Aorta (tissue), 5 donors: ENCODE measurements at places on chromosomes 7 and 10. TPM values are rescaled to one million over a fixed set of nuclear protein-coding genes. Genes with fewer than 3 reads are reported as not detected.
A peak's percentile ranks its signal among the peaks of the same experiment; 100 is the strongest.

Gene SPDYE16
- total RNA-seq = 0.16 TPM

Gene COL1A2
- total RNA-seq = 844 TPM

Gene ZNF438
- total RNA-seq = 11.6 TPM

Gene PTPRZ1
- total RNA-seq = 2.2 TPM

Gene ABLIM1
- total RNA-seq = 55.8 TPM

Gene PRF1
- total RNA-seq = 6.1 TPM

Gene STAMBPL1
- 3.5 TPM for total RNA-seq

Gene PTN
- total RNA-seq = 6.4 TPM

Gene ANK3
- total RNA-seq = 24.3 TPM

Gene CDC14C
- total RNA-seq = not detected

Gene IKZF1
- 24.4 TPM for total RNA-seq

DNA sequence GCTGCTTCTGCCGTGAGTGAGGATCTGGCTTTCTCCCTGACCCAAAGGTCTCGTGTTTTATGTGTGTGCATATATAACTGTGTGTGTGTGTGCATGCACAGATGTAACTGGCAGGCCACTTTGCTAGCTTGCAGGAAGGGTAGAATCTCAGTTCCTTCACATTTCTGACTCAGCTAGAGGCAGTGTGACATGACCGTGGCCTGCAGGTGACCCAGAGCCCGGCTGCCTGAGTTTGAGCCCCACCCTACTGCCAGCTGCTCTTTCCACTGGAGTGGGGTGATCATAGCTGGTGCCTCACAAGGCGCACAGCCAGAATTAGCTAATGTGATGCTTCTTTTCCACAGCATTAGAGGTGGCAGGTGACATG is 9.3 kb upstream of the MYL7 start:
- DNase-seq = no peak

GRCh38 chr7:83439026-83439425 is 209.9 kb downstream of the SEMA3E start:
- no peak for DNase-seq

- no peak for DNase-seq
These were observed 17.3 kb downstream of the GRID2IP start for GRCh38 chr7:6533893-6534495.

- DNase-seq = no peak
These were observed 14.4 kb downstream of the SGPL1 start for GRCh38 chr10:70830164-70830563.

DNA sequence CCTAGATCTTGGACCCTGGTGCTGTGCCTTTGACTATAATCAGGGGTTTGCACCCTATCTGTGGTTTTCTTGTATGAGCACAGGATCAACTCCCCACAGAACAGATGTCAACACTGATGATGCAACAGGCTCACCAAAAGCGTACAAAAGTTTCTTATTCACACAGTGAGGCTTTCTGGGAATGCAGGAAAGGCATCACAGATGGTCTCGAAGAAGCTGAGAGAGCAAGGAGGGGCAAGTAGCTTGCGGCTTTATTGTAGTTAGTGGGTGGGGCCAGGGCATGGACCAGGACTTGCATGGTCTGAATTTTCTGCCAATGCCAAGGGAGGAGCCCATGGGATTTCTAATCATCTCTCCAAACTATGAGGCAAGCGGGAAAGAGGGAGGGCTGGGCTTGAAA is 46.2 kb downstream of the SEC61G start:
- DNase-seq = no peak

DNA sequence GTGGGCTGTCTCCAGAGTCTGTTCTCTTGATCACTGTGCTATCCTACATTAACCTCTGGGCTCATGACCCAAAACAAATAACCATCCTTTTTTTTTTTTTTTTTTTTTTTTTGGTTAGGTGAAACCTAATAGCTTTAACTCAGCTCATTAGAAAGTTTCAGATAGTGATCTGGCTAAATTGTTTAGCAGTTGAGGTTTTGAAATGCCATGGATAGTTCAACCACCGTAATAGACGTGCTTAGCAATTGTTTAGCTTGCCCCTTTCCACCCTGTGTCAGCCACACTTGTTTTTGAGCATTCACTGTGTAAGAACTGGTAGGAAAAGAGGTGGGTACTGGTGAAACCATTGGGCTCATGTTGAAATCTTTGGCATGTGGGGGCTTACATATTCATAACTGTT is 3.8 kb downstream of the PLCE1 start:
- no peak for DNase-seq

GRCh38 chr7:24715661-24716479 is 41.4 kb downstream of the GSDME start:
- DNase-seq = no peak

GRCh38 chr10:69492091-69492745 is 41.0 kb downstream of the TSPAN15 start:
- DNase-seq = no peak

DNA sequence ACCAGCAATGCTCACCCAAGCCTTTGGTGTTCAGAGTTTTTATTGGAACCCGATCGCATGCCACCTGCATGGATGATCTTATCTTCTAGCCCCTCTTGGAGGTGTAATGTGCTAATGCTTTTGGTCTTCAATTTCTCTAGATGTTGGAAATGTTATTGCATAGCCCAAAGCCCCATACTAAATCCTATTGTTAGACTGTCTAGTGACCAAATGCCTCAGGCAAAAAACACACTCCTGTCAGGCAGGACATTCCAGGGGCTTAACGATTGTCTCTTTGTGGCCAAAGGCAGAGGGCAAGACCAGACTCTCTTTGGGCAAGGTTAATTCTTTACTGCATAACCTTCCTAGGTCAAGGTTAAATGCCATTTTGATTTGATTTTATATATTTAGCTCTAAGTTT is 187.9 kb downstream of the BMPER start:
- no peak for DNase-seq

DNA sequence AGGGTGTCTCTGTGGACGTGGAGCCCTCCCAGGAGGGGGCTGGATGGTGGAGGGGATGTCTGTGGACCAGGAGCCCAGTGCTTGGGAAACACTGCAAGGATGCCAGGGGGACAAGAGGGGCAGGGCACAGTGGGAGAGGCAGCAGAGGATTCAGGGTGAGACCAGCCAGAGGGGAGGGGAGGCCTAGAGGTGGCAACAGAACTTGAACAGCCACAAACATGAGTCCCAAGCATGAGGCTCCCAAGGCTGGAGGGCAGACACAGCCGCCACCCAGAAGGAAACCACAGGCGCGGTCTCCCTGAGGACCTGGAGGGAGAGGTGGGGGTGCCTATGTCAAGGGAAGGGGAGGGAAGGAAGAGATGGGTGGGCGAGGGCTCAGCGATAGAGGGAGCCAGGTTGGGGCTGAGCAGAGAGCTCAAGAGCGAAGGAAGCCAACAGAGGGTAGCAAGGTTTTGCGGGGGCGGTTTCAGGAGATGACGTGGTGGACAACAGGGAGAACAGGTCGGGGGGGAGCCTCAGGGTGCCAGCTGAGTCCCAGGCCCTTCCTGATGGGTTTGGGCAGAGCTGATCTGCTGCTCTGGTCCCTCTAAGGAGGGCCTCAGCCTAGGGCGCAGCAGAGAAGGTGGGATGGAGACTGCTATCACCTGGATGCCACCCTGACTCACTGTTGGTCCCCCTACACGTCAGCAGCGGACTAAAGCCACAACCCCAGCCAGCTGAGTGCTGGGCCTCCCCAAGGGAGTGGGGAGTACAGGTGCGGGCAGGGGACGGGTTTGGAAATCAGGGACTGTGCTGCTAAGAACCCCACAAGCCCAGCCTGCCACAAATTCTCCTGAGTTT is 6.7 kb upstream of the PILRA start:
- DNase-seq = no peak

- DNase-seq = no peak
These were observed 1.3 kb downstream of the ABCB1 start for GRCh38 chr7:87599336-87599735.

DNA sequence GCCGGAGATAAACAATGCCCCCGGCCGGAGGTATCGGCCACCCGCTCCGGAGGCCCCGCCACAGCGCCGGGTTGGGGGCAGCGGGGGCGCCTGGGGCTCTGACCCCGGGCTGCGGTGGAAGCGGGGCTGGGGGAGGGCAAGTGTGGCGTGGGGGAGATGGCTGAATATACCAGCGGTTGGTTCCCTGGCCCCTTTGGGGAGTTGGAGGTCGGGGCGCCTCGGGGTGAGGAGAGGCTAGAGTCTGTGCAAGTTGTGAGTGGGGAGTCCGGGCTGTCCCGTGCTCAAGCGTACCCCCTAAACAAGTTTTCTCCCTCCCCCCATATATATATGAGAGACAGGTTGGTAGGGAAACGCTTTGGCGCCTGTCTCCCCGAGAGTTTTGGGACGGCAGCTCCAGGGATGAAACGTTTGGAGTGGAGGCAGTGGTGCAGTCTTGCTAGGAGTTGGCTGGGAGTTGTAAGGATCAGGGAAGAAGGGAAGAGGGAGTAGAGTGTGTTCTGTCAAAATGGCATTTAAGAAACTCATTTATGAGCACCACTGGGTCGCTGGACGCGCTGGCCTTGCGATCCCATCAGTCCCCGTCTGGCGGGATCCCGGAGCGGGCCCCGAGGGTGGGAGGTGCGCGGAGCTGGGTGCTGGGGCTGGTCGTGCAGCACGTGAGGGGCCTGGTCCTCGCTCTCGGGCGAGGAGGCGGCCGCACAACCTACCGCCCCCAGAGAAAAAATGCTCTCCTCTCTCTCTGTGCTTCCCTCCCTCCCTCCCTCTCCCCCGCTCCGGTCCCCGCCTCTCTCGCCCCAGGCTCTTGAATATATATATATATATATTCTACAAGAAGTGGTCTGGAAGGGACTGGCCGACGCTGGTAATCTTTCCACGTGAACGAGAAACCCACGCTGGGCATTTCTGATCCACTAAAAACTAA is 1.1 kb downstream of the TET1 start:
- DNase-seq = peak; percentile 80

GRCh38 chr7:128347647-128348097 is 4.0 kb upstream of the RBM28 start:
- no peak for DNase-seq

DNA sequence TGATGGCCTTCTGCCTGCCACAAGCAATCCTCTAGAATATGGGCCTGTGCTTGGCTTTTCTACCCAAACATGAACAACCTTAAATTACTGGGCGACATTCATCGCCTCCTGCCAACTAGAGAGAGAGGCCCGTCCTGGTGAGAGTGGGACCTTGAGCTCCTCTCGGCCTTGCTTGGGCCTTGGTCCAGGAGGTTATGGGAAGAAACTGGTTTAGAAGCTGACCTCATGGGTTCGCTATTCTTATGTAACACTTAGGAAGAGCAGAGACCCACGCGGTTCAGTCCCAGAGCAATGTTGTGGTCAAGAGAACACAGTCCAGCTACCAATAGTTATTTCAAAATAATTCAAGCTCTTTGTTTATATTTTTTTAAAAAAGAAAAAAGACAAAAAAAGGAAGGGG is 176.3 kb upstream of the ZNF32 start:
- DNase-seq = peak; percentile 88

DNA sequence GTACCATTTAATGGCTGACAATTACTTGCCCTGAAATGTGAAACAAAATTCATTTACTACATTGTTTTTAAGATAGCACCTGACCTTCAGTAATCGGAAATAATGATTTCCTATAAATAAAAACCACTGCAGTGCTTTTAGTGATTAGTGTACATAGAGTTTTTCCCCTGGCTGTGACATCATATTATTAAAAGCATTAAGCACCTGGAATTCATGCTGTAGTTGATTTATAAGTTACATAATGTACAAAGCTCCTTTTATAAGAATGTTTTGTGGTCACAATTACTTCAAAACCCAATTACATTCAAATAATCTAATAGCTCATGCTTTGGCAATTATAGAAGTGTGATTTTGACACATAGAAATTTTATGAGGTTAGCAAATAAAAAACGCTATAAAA is 44.3 kb upstream of the EIF4H start:
- DNase-seq = no peak

GRCh38 chr7:102407910-102408309 is 11.7 kb downstream of the PRKRIP1 start:
- no peak for DNase-seq

- DNase-seq = no peak
These were observed 107.4 kb downstream of the WDFY4 start for GRCh38 chr10:48792121-48792520.

GRCh38 chr7:108078211-108078673 is 51.9 kb downstream of the LAMB4 start:
- DNase-seq = no peak

- peak; percentile 97 for DNase-seq
These were observed 3.5 kb downstream of the MXI1 start for GRCh38 chr10:110210674-110211464.

DNA sequence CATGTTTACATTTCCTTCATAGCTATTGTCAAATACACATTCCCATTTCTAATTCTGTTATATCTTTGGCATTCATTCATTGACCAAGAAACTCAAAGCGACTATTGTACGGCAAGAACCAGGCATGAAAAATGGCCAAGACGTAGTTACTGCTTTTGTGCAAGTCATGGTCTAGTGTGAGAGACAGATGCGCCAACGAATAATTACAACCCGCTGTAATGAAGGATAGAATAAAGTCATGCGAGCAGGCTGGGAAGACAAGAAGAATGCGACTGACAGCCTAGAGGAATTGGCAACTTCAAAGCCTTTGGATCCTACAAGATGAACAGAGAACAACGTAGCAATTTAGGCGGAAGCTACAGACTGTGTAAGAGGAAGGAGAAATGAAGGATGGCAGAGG is 221.2 kb downstream of the CALN1 start:
- DNase-seq = no peak

- DNase-seq = no peak
These were observed 3.2 kb downstream of the GJD4 start for GRCh38 chr10:35608328-35608672.

- no peak for DNase-seq
These were observed 30.6 kb downstream of the ZNF503 start for GRCh38 chr10:75371010-75371409.

- no peak for DNase-seq
These were observed 333.7 kb downstream of the RNLS start for GRCh38 chr10:88249450-88249849.

DNA sequence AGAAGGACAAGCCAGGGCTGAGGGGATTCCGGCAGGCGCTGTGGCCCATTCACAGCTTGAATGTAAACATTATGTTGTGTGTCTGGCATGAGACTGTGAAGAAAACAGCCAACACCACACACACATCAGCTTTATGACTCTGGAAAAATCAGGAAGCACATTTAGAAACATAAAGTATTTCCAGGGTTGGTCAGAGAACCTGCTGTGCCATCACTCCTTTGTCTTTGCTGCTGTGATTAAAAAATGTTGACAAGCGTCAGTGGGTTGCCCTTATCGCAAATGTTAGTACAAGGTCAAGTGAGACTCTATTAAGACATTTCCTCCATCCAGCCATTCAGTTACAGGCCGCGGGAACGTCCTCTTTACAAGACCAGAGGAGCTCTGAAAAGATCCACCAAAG is 95.4 kb downstream of the TAX1BP1 start:
- no peak for DNase-seq
